ENCODE measurements at places on chromosomes 11 and 22. TPM values are rescaled to one million over a fixed set of nuclear protein-coding genes. Genes with fewer than 3 reads are reported as not detected.

OR52E8 gene
- not detected for total RNA-seq

HTR3A gene
- not detected for total RNA-seq

ANKK1 gene
- total RNA-seq = not detected

OR5B21 gene
- not detected for total RNA-seq

CRYBB3 gene
- total RNA-seq = not detected

MAPK1 gene
- 475 TPM for total RNA-seq

BACE1 gene
- total RNA-seq = 0.29 TPM

TPH1 gene
- 0.11 TPM for total RNA-seq

Data from K562 (cell line).